Foreskin keratinocyte (primary cell): ENCODE measurements at places on chromosomes 3 and 15. TPM values are rescaled to one million over a fixed set of nuclear protein-coding genes. Genes with fewer than 3 reads are reported as not detected.

Gene RBPMS2
- not detected in 2 replicates for polyA plus RNA-seq

Gene GOLGA8G
- not detected in 2 replicates for polyA plus RNA-seq

Gene NANOGP8
- polyA plus RNA-seq = not detected in 2 replicates

Gene MPI
- 33.4 and 36.0 TPM in 2 replicates for polyA plus RNA-seq

Gene TM4SF1
- 69.3 and 72.8 TPM in 2 replicates for polyA plus RNA-seq

Gene KLHL40
- not detected in 2 replicates for polyA plus RNA-seq

Gene NOX5
- polyA plus RNA-seq = 0.03 and 0.04 TPM in 2 replicates

Gene SMCO1
- polyA plus RNA-seq = not detected in 2 replicates

Gene PBRM1
- 4.3 and 5.7 TPM in 2 replicates for polyA plus RNA-seq

Gene MUSTN1
- 0.80 and 0.84 TPM in 2 replicates for polyA plus RNA-seq

Gene GOLGA6L10
- polyA plus RNA-seq = 0.27 and 0.39 TPM in 2 replicates

Gene IGF2BP2
- polyA plus RNA-seq = 43.6 and 53.1 TPM in 2 replicates

Gene RAB6B
- 0.88 and 1.7 TPM in 2 replicates for polyA plus RNA-seq

Gene PLSCR5
- polyA plus RNA-seq = not detected in 2 replicates

Gene ZCWPW2
- 0.27 and 0.28 TPM in 2 replicates for polyA plus RNA-seq

Gene SLC15A2
- 0.37 and 0.76 TPM in 2 replicates for polyA plus RNA-seq

Gene NGRN
- 45.4 and 51.5 TPM in 2 replicates for polyA plus RNA-seq

Gene ANKUB1
- 0.45 and 0.48 TPM in 2 replicates for polyA plus RNA-seq

Gene TLNRD1
- 7.4 and 8.1 TPM in 2 replicates for polyA plus RNA-seq

Gene C3orf38
- polyA plus RNA-seq = 9.3 and 11.1 TPM in 2 replicates

Gene LSMEM2
- 0.04 TPM in 1 of 2 replicates, not detected in the other for polyA plus RNA-seq

Gene CHCHD6
- 42.3 and 42.4 TPM in 2 replicates for polyA plus RNA-seq

Gene FRMD5
- 6.6 and 7.1 TPM in 2 replicates for polyA plus RNA-seq

Gene COMMD2
- 16.3 and 20.0 TPM in 2 replicates for polyA plus RNA-seq

Gene SLCO2A1
- polyA plus RNA-seq = 0.14 and 0.41 TPM in 2 replicates

Gene POC1A
- 29.6 and 36.5 TPM in 2 replicates for polyA plus RNA-seq

Gene PATL2
- 0.18 and 0.19 TPM in 2 replicates for polyA plus RNA-seq

Gene HYAL1
- 1.5 and 2.8 TPM in 2 replicates for polyA plus RNA-seq

Gene GPR160
- polyA plus RNA-seq = 0.17 and 0.31 TPM in 2 replicates

Gene ILDR1
- polyA plus RNA-seq = 0.02 TPM in 1 of 2 replicates, not detected in the other

Gene SGO1
- 5.0 and 7.8 TPM in 2 replicates for polyA plus RNA-seq

Gene ANKRD28
- 4.6 and 6.5 TPM in 2 replicates for polyA plus RNA-seq

Gene BAHD1
- polyA plus RNA-seq = 7.4 and 7.8 TPM in 2 replicates

Gene ST3GAL6
- polyA plus RNA-seq = 0.99 and 1.3 TPM in 2 replicates

Gene GOLGA8J
- polyA plus RNA-seq = not detected in 2 replicates

Gene SST
- polyA plus RNA-seq = not detected in 2 replicates

Gene XIRP1
- not detected in 2 replicates for polyA plus RNA-seq

Gene PSMD6
- 104 and 132 TPM in 2 replicates for polyA plus RNA-seq

Gene ITIH4
- 0.35 and 0.63 TPM in 2 replicates for polyA plus RNA-seq

Gene LTF
- not detected in 2 replicates for polyA plus RNA-seq
